ENCODE measurements at places on chromosomes 5 and 9.

DNA sequence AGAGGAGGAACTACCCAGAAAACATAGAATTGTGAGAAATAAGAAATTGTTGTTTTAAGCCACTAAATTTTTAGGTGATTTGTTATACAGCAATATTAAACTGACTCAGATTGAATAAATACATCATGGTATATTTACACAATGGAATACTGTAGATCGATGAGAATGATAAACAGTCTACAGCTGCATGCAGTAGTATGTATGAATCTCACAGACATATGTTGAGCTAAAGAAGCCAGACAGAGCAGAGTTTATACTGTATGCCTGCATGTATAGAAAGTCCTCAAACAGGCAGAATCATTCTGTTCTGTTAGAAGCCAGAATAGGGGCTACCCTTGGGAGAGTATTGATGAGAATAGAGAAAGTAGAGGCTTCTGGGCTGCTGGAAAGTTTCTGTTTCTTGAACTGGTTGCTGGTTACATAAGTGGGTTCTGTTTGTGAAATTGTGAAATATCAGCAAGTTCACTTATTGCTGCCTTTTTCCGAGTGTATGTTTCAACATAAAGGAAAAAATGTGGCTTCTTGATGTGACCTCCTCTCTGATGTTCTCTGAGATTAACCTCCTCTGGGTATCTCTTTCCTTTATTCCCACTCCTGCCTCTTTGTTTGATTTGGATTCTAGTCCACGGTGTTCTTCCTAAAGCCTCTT is 9.6 kb downstream of the KIAA1958 start:
- DNase-seq, result no peak

GRCh38 chr5:174567506-174568141 is 156.8 kb upstream of the MSX2 start:
- DNase-seq, result no peak

DNA sequence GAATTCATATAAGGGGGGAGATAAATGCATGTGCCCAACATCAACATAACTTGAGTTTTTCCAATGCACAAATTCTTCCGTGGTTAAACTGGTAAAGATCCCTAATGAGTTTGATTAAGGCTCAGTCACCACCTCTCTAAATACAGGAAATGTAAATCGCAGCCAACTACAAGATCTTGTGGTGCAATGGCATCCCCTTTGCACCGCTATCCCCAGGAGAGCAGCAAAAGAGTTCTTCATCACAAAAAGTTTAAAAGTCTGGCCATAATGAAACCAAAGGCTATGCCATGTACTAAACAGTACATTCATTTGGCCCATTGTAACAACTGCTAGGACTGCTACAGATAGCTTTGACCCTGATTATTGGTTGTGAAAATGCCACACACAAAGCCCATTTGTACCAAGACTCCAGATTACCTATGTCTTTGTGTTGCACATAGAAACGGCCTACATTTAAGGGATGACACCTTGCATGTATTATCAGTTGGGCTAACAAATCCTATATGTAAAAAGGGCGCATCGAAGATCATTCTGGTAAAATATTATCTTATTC is 44.5 kb downstream of the ZNF608 start:
- DNase-seq, result no peak

GRCh38 chr9:89361816-89362646 is 43.7 kb downstream of the SECISBP2 start:
- peak; percentile 39 for DNase-seq

DNA sequence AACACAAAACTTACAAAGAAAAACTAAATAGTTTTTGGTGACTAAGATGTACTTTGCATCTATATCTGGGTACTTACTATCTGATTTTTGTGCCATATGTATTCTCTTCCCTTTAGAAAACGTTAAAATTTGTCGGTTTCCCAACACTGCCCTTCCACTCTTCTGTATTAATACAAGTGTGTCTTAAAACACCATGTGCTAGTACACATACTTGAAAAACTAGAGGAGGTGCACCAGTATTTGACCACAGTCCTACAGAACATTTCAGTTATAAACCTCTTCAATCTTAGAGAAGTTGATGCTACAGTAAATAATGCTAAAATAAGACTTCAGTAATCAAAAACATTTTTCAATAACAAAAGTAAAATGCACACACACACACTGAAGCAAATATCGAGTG is 251.2 kb downstream of the EFNA5 start:
- no peak for DNase-seq

DNA sequence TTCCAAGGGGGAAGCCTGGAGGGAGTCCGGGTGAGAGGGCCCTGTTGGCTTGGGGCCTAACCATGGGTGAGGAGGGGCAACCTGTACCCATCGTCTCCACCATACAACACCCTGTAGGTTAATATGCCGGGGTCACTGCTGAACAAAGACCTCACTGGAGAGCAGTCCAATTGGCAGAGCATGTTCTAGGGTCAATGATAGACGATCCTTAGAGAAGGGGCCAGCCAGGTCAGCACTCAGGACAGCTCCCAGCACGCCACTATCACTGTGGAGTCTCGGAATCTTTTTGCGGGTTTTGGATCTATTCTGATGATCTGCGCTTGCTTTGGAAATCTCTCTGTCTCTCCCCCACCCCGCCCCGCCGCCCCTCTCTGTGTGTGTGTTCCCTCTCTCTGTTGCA is 218.4 kb upstream of the MVB12B start:
- peak; percentile 48 for DNase-seq

DNA sequence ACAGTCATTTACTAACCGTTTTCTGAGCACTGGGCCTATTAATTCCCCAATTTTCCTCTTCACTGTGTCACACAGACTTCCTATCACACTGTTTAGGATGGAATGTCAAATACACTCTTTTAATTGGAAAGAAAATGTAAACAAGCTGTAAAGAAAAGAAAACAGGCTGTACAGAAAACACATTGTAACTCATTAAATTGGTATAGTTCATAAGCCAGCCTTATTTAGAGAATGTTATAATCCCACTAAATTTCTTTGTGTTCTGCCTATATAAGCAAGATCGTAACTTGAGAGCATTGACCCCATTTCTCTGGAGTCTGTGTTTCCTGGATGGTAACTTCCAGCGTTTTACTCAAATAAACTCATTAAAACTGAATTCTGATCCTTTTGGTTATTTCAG is 46.5 kb downstream of the TARS1 start:
- no peak for DNase-seq

DNA sequence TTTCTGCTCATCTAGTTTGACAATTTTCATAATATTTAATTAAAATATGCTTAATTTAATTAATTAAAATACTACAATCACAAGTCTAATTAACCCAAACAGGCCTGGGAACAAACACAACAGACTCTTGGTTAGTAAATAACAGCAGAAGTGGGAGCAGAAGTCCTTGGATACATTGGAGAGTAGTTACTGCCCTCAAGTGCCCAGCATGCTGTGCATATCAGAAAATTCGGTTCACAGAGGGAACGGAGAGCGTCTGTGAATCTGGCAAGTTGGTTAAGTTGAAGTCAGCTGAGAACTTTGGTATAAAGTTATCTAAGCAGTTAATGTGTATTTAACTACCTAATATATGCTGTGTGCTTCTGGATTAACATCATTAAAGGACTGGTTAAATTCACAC is 87.0 kb upstream of the ATG10 start:
- DNase-seq, result no peak

DNA sequence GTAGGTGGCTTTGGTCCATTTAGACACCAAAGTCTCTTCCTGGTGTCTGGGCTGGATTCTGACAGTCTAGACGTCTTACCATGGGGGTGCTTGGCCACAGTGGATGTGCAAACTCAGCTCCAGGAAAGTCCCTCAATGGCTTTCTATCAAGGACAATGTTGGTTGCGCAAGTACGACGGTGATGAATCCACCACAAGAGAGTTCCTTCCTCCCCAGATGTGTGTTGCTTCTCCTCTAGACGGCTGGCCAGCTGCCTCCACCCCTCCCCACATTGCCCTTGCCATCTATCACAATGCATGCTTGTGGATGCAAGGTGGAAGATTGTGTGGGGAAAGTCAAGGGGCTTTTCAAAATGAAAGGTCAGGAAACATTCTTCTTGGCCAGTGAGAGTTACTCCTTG is 89.7 kb upstream of the IRX2 start:
- DNase-seq, result no peak
